Astrocyte (in vitro differentiated cells and primary cell): ENCODE measurements at places on chromosomes 12 and 14.

DNA sequence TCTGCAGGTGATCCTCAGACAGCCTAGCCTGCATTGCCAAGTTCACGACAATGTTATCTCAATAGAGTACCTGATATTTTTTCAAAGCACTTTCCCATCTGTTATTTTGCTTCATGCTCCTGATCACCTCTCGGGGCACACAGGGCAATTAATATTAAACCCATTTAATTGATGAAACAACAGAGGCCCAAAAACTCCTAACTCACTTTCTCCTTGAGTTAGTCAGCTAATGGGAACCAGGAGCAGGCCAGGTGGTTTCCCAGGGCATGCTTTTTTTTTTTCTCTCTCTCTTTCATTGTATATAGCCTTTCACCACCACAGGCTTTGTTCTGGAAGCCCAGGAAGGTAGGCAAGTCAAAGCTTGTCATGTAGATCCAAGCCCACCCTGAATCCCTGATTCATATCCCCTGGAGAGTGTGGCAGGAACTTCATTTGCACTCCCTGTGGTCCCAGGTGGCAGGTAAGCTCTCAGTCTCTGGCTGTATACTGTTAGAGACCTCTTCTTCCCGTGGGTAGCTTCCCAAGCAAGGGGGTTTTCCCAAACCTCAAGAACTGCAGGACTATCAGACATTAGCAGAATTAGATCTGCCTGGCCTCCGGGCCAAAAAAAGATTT, 41.6 kb upstream of the MAP1LC3B2 start:
- no peak for DNase-seq

GRCh38 chr14:101815994-101816393, 54.5 kb downstream of the PPP2R5C start:
- no peak for DNase-seq

DNA sequence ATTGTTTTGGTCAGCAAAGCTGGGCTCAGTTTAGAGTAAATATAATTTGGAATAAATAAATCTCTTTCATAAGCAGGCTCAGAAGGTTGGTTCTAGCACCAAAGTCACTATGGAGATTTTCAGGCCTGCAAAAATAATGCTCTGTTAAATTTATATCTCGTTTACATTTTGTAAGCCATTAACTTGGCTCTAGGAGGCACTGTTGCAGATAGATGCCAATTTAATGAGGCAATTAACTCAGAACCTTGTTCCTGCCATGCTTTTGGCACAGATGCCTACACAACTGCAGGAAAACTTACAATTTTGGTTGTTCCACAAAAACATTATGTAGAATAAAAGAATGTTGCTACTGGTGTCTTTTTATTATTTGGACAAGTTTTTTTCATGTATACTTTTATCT, 428.1 kb downstream of the FLRT2 start:
- DNase-seq = no peak

DNA sequence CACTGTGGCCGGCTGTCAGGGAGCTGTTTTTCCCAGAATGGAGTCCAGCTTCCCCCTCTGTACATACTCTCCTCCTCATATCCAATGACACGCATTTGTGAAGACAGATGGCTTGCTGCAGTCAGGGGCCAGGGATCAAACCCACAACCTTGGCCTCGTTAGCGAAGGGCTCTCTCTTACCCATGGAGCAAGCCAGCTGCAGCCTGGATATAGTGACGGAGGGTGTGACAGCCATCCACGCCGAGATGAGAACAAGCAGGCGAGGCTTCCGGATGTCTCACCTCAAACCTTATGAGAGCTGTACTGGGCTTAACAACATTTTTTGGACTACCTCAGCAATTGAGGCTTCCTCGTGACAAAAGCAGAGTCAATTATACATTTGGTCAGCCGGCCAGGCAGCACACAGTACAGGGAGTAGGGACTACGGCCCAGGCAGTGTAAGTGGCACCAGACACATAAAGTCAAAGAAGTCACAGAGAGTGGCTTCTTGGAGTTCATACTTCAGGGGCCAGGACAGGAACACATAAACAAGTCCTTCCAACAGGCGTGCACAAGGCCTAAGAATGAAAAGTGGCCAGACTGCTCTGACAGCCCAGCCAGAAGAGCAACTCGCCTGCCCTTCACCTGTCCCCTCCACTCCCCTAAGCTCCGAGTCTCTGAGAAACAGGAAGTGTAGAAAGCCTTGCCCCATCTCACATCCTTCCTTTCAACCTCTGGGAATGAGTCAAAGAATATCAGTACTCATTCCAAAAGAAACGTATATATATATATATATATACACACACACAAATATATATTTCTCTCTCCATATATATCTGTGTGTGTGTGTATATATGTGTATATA, 115.1 kb downstream of the TTC7B start:
- DNase-seq = no peak
